Activated CD8-positive, alpha-beta memory T cell treated with anti-CD3 and anti-CD28 coated beads, Interleukin-2, amount 10 ng/mL, durations not matched to agents 7 days and 5 days (primary cell): ENCODE measurements at places on chromosomes 2 and 18.

- DNase-seq = no peak
Observed at GRCh38 chr2:150675807-150676206, 188.3 kb upstream of the RND3 start.

GRCh38 chr18:58858591-58859468, 5.8 kb upstream of the ZNF532 start:
- no peak for DNase-seq

- no peak for DNase-seq
Observed at GRCh38 chr2:9748577-9748976, 94.7 kb upstream of the TAF1B start.

DNA sequence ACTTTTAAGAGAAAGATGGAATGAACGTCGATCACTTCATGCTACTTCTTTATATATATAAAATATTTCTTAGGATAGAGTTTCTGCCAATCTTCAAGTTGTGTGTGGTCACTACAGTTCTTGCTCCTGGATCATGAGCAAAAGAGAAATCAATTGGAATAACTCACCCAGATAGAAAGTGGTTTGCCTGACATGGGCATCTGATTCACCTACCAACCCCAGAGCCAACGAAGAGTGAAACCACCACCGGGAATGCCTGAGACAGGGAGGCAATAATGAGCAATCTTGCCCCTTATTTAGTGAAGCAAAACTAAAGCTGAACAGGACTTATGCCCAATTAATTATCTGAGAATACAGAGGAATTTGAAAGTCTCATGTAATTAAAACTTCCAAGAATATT, 250.2 kb upstream of the REG3G start:
- no peak for DNase-seq
